ENCODE measurements at places on chromosomes 2 and 18. TPM values are rescaled to one million over a fixed set of nuclear protein-coding genes. Genes with fewer than 3 reads are reported as not detected.
A peak's percentile ranks its signal among the peaks of the same experiment; 100 is the strongest.

Gene PPP4R1
- 28.7 TPM for total RNA-seq

GRCh38 chr2:221502270-221503010 is 69.7 kb downstream of the EPHA4 start:
- DNase-seq = no peak

Gene LAMA3
- not detected for total RNA-seq

Gene NT5C1B
- not detected for total RNA-seq

DNA sequence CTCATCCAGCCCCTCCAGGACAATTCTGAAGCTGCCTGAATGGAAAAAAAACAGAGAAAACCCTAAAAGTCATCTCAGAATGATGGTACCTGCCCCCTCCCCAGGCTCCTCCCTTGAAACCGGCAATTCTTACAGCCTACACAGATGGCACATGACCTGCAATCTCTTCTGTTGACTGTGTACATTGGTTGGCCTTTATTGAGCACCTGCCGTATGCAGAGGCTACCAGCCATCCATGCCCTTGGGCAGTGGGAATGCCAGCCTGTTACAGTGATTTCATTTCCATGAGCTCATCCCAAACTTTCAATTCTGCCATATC is 57.1 kb downstream of the EMX1 start:
- no peak for DNase-seq

- no peak for DNase-seq
Observed at GRCh38 chr2:224796695-224797305, 80.6 kb upstream of the CCDC195 start.

GRCh38 chr2:165675551-165675968 is 118.5 kb downstream of the GALNT3 start:
- DNase-seq = peak; percentile 68
